ENCODE measurements at places on chromosomes 3 and 15. TPM values are rescaled to one million over a fixed set of nuclear protein-coding genes. Genes with fewer than 3 reads are reported as not detected.

DNA sequence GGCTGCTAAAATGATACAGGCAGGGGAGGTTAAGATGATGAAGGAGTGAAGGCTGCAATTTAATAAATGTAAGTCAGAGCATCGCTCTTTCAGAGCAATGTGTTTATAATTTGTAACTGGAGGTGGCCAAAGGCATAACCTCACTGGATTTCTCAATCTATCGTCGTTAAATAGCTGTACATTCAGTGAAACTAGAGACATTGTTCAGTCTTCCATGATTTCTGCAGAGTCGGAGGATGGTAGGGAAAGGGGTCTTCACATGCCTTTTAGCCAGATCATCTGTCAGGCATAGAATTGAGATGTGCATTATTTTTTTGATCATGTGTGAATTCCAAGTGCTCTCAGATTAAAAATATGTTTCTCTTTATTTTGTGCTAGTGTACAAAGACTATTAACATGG, 315.4 kb downstream of the OXSM start:
- no peak for DNase-seq

- DNase-seq: no peak
These were observed 24.5 kb upstream of the MYRIP start for GRCh38 chr3:39784922-39785321.

DNA sequence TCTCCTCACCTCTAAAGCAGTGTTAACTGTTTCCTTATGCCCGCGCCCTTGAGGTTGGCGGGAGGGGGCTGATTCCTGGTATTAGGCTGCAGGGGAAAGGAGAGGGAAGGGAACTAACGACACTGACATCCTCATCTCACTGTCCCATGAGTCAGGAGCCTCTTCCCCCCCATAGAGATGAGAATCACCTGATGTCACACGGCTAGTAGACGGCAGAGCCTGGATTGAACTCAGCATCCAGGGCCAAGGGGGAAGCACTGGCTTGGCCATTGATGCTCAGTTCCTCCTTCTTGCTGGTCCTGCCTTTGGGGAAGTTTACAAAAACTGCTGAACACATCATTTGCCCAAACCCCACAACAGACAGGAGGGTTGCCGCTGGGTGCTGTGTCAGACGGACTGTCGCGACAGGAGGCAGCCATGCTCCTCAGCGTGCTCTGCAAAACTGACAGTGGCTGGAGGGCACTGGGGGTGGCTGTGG, 38.5 kb downstream of the IDH2 start:
- DNase-seq: no peak

GRCh38 chr15:92963794-92964193, 63.7 kb downstream of the CHD2 start:
- no peak for DNase-seq

GRCh38 chr3:171660188-171660587, 150.1 kb downstream of the PLD1 start:
- DNase-seq: no peak

GRCh38 chr3:39559543-39559942, 92.1 kb downstream of the MOBP start:
- no peak for DNase-seq

DNA sequence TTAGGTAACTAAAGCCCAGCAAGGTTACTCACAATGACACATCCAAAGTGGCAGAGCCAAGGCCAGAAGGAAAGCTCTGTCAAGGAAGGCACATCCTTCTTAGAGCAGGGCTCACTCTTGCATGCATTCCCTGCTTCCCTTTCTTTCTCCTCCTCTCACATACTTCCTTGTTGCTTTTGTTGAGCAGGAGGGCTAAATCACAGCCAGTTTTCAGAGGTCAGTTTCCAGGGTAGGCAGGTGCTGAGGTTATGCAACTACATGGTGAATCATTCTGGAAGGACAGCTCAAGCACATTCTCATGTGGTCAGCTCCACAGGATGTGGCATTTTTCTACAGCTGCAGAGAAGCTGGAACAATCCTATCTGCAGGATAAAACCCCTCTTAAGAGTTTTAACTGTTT, 275.6 kb downstream of the ZNF621 start:
- peak; percentile 6 for DNase-seq

C3orf80 gene
- 0.91 TPM for total RNA-seq

ANO10 gene
- total RNA-seq: 30.4 TPM

Measured in lung (tissue), 17 donors.